ENCODE measurements at places on chromosomes 4 and X.

- DNase-seq, result no peak
These were observed 45.3 kb downstream of the ANK2 start for GRCh38 chr4:113094802-113095201.

- DNase-seq, result no peak
These were observed 57.0 kb downstream of the SHROOM3 start for GRCh38 chr4:76492055-76492454.

DNA sequence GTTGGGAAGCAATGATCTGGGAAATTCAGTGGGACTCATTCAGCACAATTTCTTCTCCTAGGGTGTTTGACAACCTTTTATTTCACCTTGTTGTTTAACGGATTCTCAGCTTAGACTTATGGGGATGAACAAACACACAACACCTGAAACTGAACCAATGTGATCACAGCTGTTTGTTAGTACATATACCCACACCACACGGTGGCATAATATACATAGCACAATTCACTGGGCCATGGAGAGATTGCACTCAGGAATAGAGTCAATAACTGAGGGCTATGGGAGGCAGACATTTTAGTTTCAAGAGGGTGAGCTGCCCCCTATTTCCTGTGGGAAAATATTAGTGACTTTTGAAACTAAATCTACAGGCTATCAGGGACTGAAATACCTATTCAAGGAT lies 148.0 kb downstream of the PARM1 start:
- no peak for DNase-seq

GRCh38 chrX:135340831-135341230 lies 31.6 kb downstream of the ETDC start:
- DNase-seq, result no peak
